ENCODE measurements at places on chromosomes 16 and 17.

GRCh38 chr17:79438058-79438457 is 172.8 kb downstream of the RBFOX3 start:
- DNase-seq = no peak

DNA sequence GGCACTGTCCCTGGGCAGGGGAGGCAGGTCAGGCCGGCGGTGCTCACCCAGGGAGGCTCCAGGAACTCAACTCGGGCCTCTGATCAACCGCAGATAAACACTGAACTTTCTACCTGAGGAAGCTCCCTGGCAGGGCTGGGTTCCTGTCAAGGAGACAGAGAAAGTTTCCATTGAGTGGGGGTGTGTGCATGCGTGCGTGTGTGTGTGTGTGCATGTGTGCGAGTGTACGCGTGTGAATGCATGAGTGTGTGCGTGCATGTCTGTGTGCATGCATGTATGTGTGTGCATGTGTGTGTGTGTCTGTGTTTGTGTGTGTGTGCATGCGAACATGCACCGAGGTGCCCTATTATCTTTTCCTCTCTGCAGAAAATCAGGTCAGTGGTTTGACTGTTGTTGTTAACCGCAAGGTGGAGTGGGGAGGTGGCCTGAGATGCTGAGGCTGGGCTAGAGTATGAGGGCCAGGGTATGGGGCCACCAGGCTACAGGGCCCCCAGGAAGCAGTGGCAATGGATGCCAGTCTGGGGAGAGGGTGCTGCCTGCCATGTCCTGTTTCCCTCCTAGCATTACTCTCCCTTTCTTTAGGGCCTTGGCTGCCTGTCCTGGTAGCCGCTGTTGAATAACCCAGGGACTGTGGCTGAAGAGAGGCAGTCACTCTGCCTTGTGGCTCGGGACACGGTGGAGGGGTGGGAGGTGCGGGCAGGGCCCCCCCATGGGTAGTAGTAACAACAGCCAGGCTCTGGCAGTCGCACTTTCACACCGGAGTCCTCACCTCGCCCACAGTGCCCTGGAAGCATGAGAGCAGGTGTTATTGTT is 24.0 kb downstream of the CCR7 start:
- DNase-seq = peak; percentile 71

DNA sequence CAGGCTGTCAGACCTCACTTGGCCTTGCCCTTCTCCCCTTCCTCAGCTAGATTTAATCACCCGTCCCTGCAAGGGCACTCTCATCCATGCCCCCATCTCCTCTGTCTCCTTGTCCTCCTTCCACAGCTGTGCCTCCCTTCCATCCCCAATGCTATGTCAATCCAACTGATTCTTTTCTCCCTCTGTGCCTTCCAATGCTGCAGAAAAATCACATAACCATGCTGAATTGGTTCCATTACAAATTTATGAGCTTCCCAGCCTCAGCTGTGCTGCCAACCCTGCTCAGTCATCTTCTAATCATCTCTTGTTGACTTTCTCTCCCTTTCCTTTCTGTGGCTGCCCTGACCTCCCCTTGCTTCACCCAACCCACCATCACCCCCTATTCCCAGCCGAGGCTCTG is 56.3 kb upstream of the PIRT start:
- DNase-seq = no peak

GRCh38 chr17:49239963-49240362 is 9.4 kb upstream of the PHOSPHO1 start:
- DNase-seq = no peak

DNA sequence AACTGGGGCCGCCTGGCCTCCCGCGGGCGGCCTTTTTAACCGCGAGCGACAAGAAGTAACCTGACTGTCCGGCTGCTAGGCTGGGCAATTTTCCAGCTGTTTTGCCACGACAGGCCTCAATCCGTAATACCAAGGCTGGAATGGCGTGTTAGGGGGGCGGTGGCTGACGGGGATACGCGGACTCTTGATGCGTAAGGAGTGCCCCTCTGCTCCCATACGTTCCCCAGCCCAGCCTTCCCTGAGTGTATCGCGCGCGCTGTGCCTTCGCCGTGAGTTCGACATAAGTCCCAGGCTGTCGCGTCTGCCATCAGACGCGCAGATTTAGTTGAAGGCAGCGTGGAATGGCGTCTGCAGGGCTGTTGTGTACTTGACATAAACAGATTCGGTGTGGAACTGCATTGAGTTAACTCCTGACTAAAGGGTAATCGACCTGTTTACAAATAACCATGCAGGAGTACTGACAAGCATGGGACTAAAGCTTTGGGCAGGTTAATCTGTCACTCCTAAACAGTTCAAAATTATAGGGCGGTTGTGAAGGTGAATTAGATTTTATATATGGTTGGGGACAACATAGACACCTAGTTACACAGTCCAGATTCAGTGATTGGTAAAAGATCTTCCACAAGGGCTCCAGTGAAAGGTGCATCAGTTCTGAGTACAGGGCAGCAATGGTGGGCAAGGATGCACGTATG is 16.6 kb upstream of the ERN1 start:
- DNase-seq = peak; percentile 40

GRCh38 chr16:74216319-74216718 is 80.3 kb upstream of the PSMD7 start:
- no peak for DNase-seq

DNA sequence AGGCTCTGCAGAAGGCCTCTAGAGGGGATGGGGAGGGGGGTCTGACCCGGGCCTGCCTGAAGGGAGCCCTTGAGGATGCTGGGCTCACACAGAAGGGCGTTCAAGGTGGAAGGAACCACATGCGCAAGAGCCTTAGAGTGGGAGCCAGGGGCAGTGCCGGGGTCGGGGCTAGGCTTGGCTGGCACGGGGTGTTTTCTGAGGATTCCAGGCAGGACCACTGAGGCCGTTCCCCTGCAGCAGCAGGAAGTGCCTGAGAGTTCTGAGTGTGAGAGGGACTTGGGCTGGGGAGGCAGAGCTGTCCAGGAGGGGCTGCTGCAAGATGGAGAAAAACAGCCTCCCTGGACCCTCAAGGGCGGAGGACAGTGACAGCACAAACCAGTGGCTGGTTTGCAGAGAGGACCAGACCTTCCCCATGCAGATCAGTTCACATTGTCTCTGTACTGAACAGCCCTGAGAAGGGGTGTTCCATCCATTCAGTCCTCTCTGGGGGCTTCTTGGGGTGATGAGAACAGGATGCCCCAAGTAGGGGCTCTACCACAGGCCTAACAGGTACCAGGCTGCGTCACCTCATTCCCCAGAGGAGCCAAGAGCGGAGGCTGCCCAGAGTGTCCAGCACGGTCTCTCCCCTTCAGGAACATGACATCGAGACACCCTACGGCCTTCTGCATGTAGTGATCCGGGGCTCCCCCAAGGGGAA is 3.4 kb downstream of the NDRG4 start:
- no peak for DNase-seq

DNA sequence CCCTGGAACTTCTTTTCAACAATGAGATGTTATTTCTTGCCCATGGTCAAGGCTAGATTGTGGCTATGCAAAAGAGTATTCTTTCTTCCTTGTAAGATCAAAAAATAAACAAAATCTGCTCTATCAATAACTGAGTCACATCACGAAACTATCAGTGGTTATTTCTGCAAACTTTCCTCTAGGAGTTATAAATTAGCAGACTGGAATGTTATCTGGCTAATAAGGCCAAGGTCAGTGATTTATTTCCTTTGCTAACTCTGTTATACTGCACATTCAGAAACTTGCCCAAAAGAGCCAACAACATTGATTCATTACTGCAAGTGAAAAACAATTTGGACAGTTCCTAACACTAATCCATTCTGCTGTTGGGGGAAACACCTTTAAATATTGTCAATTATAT is 5.0 kb downstream of the ARL6IP1 start:
- no peak for DNase-seq

DNA sequence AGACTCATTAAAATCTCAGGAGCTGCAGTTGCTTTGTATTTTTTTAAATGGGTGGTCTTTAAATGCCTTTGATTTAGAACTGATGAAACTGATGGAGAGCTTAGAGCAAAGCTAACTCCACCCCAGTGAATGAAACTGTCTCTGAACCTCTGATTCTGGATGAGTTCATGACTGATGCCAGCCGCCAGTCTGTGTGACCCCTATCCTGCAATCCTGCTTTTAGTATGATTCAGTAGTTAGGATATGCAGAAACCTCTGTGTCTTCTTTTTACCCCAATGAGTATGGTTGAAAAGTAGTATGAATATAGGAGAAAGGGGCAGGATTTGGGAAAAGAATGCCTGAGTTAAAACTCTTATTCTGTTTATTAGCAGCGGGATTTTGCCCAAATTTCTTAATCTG is 12.3 kb upstream of the SALL1 start:
- DNase-seq = no peak

DNA sequence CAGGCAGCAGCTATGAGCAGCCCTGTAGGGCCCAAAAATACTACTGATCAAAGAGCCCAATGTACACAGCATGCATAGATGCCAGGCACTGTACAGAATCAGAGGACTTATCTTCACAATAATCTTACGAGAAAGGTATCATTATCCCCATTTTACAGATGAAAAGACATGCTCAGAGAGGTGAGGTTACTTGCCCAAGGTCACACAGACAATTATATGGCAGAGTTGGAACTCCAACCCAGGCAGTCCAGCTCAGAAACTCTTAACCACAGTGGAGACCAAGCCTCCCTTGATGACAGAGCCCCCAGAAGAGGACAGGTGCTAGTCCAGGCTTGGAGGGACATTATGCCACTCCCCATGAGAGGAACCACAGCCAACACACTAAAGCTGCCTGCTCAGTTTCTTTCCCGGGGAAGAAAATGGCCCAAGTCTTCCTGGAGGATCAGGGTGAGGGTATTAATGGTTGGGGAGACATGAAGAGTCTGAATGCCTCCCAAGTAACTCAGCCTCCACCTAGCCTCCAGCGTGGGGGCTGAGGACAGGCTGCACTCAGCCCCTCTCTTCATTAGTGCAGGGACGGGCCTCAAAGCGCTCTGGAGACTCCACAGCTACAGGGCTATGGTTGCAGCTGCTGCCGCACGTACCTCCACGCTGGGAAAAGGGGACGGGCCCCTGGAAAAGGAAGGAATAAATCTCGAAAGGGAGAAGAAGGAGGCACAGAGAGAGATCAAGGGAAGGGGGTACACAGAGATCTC is 826 bp downstream of the UNC119 start:
- no peak for DNase-seq

GRCh38 chr16:81657781-81658180 is 121.3 kb upstream of the PLCG2 start:
- DNase-seq = no peak

Data from activated T-helper 9 cell treated with anti-CD3 and anti-CD28 coated beads, Interleukin-2, amount 50 U/mL, for 16 hours (primary cell).